ENCODE measurements at places on chromosomes 3 and 15. TPM values are rescaled to one million over a fixed set of nuclear protein-coding genes. Genes with fewer than 3 reads are reported as not detected.
A peak's percentile ranks its signal among the peaks of the same experiment; 100 is the strongest.

The SLC28A2 gene
- not detected for total RNA-seq

The CEMIP gene
- total RNA-seq, result 0.87 TPM

The CDCP1 gene
- total RNA-seq, result 47.5 TPM

The TERC gene
- 17.6 TPM for total RNA-seq

The NBEAL2 gene
- total RNA-seq, result 14.8 TPM

The CFAP100 gene
- total RNA-seq, result not detected

The RPSA gene
- 2,368 TPM for total RNA-seq

The PTX3 gene
- 16.1 TPM for total RNA-seq

The CADM2 gene
- total RNA-seq, result 25.0 TPM

DNA sequence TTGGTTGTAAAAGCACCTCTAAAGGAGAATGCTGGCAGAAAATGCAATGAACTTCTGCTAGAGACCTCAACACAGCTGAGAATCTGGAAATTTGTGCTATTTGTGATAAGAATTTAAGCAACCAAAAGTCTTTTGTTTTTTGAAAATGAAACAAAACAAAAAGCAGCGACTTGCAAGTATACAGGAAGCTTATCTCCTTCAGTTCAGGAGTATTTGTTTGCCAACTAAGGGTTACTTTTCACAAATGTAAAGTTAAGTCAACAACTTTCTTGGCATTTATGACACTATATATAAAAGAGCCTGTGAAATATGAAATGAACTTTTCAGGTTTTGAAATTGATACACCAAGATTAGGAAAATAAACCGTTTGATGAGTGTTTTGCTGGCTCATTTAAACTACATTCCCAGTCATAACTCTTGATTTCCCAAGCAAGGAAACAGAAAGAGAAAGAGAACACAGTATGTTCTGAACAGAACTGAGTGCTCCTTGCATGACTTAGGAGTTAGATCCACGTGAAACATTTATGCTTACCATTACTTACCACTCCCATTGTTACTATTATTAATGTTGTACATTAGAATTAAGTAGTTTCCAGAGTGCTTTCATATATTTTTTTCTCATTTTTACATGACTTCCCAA lies 92.3 kb upstream of the COL8A1 start:
- DNase-seq, result no peak

DNA sequence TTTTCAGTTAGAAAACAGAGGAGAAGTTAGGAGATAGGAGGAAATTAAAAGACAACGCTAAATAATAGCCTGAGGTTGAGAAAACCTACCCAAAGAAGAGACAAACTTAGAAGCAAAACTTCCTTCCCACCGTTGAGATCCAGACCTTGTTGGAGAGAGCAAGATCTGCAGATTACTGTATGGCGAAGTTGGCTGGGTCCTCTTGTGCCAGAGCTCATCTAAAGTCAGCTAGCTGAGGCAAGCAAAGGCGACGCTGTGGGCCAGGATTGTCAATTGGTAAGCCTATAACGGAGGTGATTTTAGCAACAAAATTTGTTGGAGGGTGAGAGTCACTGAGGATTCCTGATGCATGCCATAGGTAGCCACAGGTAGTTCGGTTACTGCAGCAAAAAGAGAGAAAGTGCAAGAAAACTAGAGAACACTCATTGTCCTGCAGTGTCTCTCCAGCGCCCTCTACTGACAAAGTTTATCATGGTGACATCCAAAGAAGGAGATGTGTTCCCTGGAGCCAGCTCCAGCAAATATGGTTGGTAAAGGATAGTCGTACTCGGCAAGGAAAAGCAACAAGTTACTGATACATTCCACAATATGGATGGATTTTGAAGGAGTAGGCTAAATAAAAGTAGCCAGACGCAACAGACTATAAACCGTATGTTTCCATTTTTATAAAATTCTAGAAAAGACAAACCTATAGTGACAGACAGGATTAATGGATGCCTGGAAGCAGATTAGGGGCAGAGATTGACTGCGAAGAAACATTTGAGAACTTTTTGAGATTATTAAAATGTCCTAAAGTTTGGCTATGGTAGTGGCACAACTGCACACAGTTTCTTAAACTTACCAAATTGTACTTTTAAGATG lies 9.8 kb upstream of the OR5K4 start:
- DNase-seq, result peak; percentile 49

DNA sequence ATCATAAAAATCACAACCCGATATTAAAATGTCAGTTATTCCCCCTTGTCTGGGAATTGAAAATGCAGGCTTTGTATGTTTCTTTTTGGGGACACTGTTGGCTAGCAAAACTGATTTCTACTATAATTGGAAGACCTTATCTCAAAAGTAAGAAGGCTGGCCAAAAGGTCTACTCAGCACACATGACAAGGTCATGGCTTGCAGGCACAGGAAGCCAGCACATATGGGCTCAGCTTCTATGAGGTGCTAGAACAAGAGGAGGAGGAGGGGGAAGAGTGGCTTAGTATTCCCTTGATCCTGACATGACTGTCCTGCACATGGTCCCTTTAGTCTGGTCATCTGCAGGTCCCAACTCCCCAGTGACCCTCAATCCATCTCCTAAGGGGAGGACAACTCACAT lies 681.2 kb downstream of the SQOR start:
- no peak for DNase-seq

- no peak for DNase-seq
These were observed 7.1 kb downstream of the FES start for GRCh38 chr15:90891346-90891949.

DNA sequence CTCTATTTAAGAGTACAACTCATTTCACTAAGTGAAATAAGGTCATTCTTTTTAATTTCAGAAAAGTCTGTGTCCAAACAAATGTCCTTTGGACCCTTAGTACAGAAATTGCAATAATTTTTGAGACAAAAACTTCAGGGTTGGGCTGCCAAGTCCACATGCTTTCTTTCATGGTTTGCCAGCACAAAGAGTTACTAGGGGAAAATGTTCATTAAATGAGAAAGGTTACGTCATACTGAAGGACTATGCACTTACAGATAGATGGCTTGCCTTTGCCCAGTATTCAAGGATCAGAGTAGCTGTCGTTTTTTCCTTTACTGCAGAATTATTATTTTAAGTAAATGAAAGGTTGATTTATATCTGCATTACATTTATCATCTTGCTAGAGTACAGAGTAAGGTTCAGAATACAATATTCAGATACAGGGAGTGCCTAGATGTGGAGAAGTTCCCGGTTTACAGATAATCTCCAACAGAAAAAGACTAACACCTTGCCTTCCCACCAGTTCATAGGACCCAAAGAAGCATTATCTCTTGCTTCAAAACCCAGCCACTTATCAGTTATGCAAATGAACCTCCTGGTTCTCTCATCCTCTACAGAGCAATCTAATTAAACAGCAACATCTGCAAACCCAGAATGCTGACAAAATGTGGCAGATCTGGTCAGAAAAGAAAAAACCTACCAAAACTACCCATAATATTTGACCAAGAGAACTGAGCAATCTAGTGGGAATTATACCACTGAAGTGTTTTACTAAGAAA lies 179.3 kb downstream of the FRMD5 start:
- DNase-seq, result no peak

- DNase-seq, result no peak
These were observed 65.5 kb downstream of the ADCY5 start for GRCh38 chr3:123383091-123384053.

- DNase-seq, result no peak
These were observed 175.6 kb downstream of the MFSD1 start for GRCh38 chr3:158977497-158977896.

DNA sequence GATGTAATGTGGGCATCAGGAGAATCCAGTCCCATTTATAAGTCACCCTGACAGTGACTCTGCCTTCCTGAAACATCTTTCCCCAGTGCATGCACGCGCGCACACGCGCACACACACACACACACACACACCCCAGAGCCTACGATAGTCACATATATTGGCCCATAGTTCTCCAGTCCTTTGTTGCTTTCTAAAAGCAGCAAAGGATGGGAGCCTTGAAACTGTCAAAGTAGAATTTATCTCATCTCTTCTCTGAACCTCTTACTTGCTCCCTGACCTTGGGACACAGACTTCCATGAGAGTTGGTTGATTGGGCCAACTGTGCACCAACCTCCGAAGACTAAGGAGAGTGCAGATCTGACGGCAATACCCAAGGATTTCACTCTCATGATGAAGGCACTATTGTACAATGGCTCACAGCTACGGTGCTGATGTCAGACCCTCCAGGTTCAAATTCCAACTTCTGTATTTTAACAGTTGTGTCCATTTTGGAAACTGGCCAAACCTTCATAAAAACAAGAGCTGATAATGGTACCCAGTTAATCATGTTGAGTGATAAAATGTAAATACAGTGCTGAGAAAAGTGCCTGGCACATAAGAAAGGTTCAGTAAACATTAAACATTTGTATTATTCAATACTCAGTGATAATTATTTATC lies 8.3 kb downstream of the CPA3 start:
- no peak for DNase-seq

- no peak for DNase-seq
These were observed 524.2 kb upstream of the LMCD1 start for GRCh38 chr3:7977245-7978086.

GRCh38 chr3:121690777-121691405 lies 30.2 kb upstream of the HCLS1 start:
- no peak for DNase-seq
